ENCODE measurements at places on chromosomes 5 and 9.

- DNase-seq: no peak
These were observed 15.0 kb downstream of the PSD2 start for GRCh38 chr5:139810341-139811273.

DNA sequence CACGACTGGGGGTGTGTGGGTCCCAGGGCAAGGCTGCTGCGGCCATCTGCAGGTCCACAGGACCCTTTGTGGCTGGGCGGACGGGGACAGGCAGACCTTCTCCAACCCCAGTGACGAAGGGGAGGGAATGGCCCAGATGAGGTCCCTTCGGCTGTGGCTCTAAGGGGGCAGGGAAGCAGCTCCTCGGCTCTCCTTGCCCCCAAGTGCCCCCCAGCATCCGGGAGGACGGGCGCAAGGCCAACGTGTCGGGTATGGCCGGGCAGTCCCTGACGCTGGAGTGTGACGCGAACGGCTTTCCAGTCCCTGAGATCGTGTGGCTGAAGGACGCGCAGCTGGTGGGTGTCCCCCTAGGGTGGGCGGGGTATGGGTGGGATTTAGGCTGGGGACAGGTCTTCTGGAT is 82.8 kb downstream of the HMCN2 start:
- no peak for DNase-seq

DNA sequence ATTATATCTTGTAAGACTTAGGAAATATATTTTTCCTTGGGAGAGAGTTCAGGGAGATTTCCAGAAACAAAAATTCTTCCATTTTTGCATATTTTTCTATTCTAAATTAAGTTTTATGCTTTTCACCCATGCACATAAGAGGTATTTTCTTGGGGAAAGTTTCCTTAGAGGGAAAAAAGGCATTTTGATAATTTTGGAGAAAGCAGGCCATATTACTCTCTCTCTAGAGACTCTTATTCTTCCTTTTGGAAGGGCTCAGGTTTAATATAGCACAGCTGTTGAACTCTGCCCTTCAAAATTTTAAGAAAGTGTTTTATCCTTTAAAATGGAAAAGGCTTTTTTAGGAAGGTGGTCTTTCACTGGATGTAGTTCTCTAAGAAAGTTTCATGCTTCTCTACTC is 8.0 kb downstream of the NDUFS4 start:
- DNase-seq: no peak

- DNase-seq: no peak
These were observed 14.7 kb downstream of the SIL1 start for GRCh38 chr5:139183502-139183901.

- no peak for DNase-seq
These were observed 90.3 kb upstream of the ZNF462 start for GRCh38 chr9:106772523-106773290.

GRCh38 chr5:78628270-78628992 is 20.1 kb downstream of the LHFPL2 start:
- DNase-seq: no peak

- DNase-seq: no peak
These were observed 168.6 kb downstream of the MACROH2A1 start for GRCh38 chr5:135230251-135230925.

DNA sequence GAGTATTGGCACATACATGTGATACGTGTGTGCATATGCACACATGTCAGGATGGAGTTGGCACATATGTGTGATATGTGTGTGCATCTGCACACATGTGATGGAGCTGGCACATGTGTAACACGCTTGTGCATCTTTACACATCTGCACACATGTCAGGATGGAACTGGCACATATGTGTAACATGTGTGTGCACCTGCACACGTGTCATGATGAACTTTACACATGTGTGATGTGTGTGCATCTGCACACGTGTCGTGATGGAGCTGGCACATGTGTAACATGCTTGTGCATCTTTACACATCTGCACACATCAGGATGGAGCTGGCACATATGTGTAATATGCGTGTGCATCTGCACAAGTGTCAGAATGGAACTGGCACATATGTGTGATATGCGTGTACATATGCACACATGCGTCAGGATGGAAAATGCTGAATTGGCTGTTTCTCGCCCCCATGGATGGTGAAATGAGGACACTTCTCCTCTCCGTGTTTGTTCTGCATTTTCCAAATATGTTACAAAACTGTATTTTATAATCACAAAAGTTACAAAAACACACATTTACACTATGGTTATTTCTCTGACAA is 16.3 kb upstream of the SLC6A19 start:
- no peak for DNase-seq

- DNase-seq: no peak
These were observed 123.1 kb upstream of the SPRY4 start for GRCh38 chr5:142447887-142448286.

GRCh38 chr5:55915783-55916182 is 64.6 kb downstream of the IL31RA start:
- no peak for DNase-seq

GRCh38 chr9:93965830-93966577 is 10.8 kb upstream of the BARX1 start:
- DNase-seq: no peak

- no peak for DNase-seq
These were observed 12.7 kb upstream of the SVEP1 start for GRCh38 chr9:110592044-110592830.

- no peak for DNase-seq
These were observed 5.0 kb downstream of the TJP2 start for GRCh38 chr9:69179037-69179436.

DNA sequence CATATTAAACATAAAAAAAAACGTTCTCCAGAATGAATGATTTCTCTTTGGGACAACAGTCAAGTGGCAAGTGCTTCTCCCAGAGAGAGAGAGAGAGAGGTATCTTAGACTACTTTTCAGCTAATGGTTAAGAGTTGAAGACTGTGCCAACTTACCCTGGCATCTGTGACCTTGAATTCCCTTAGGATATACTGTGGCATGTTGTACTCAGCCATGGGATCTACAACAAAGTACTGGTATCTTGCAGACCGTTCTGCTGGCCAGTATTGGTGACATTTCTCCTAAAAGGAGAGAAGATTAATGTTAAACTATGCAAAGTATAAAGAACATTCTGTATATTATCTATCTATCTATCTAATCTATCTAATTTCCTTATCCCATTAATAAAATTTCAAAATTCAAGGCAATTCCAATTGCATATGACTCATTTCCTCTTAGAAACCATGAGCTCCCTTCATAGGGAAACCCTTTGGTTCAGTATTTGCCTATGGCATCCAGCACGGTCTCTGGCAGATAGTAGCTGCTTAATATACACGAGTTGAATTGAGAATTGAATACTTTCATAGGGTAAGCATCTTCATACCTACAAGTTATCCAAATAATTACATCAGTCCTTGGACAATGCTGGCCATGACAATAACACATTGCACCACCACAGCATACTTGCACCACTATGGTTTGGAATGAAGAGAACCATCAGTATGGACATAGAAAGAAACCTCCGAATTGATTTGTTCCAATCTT is 539.4 kb upstream of the DMAC1 start:
- DNase-seq: no peak

DNA sequence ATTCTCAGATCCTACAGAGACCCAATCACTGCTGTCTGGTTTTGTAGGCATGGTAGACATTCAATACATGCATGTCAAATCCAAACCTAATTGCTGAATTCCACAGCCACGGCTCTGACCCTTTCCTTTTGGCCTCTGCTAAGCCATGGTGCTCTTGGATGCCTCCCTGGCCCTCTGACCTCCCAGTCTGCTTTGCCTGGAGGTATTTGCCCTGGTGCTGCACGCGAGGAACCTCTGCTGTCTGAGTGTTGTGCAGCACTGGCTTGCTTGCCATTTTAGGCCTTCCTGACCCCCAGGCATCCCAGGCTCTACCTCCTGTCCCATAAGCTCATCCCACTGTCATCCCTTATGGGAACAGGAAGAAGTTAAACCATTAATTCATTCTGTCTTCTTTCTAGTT is 60.9 kb downstream of the DOCK2 start:
- no peak for DNase-seq

DNA sequence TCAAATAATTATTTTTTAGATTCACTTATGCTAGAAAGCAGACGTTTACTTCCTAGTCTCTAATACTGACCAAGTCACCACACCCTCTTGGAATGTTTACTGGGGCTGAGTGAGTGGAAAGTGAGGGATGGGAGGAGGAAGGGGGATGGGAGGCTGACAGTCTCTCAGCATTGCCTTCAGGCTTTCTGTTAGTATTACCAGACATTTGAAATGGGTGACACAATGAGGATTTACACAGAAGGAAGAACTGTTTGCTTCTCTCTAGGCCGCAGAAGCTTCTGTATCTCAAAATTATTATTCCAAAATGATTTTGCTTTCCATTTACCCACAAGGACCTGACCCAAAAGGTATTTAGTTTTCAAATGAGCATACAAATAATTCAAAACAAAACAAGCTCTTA is 232.8 kb upstream of the ZNF608 start:
- DNase-seq: no peak

Data from stimulated activated CD8-positive, alpha-beta memory T cell treated with anti-CD3 and anti-CD28 coated beads, Interleukin-15, amount 100 ng/mL, for 1 hour (primary cell).